Stomach (tissue), 19 donors: ENCODE measurements at places on chromosomes 2 and 18. TPM values are rescaled to one million over a fixed set of nuclear protein-coding genes. Genes with fewer than 3 reads are reported as not detected.

The CRIM1 gene
- 46.5 TPM for total RNA-seq

The RNU2-63P gene
- not detected for total RNA-seq

The SCTR gene
- total RNA-seq, result 0.18 TPM

The SPC25 gene
- not detected for total RNA-seq

The LCT gene
- total RNA-seq, result not detected

The SMYD1 gene
- total RNA-seq, result 13.4 TPM

The TMEM150A gene
- total RNA-seq, result 62.4 TPM

The SPIRE1 gene
- total RNA-seq, result 24.4 TPM

The IL36G gene
- total RNA-seq, result not detected

The AGXT gene
- total RNA-seq, result not detected

The SLC66A3 gene
- total RNA-seq, result 22.9 TPM

The TET3 gene
- 22.3 TPM for total RNA-seq

The C1QL2 gene
- total RNA-seq, result not detected

The PSMA8 gene
- total RNA-seq, result not detected

The GALNT13 gene
- total RNA-seq, result not detected

The DAW1 gene
- not detected for total RNA-seq

The SCN9A gene
- 3.9 TPM for total RNA-seq

The PLCD4 gene
- total RNA-seq, result 33.6 TPM

The OTX1 gene
- not detected for total RNA-seq

The SRD5A2 gene
- total RNA-seq, result not detected

The DSG1 gene
- total RNA-seq, result not detected

The ZNF804A gene
- 0.14 TPM for total RNA-seq

The REG3G gene
- total RNA-seq, result not detected

The USP40 gene
- 34.5 TPM for total RNA-seq

The GNAL gene
- 0.72 TPM for total RNA-seq

The FER1L5 gene
- not detected for total RNA-seq

The ARHGEF4 gene
- total RNA-seq, result 11.2 TPM

The MAPK4 gene
- total RNA-seq, result 3.1 TPM

The CENPA gene
- total RNA-seq, result not detected

The TGFA gene
- total RNA-seq, result 16.0 TPM

The DSC3 gene
- not detected for total RNA-seq

The COL5A2 gene
- total RNA-seq, result 51.9 TPM

The TMEM182 gene
- 1.0 TPM for total RNA-seq

The SERPINB3 gene
- total RNA-seq, result 1.8 TPM

The GREB1L gene
- 0.43 TPM for total RNA-seq

The KIAA2012 gene
- not detected for total RNA-seq

The KRTCAP3 gene
- total RNA-seq, result 140 TPM

The RIT2 gene
- total RNA-seq, result not detected

The TACR1 gene
- total RNA-seq, result not detected

The KLHL30 gene
- total RNA-seq, result 0.29 TPM

The PIEZO2 gene
- 0.89 TPM for total RNA-seq

The DYNC2LI1 gene
- 43.1 TPM for total RNA-seq

The TLX2 gene
- not detected for total RNA-seq

The LOXHD1 gene
- not detected for total RNA-seq

The TANC1 gene
- 59.7 TPM for total RNA-seq

The PASK gene
- total RNA-seq, result 56.7 TPM

The VAMP8 gene
- not detected for total RNA-seq

The INSIG2 gene
- total RNA-seq, result 6.7 TPM

The IL1B gene
- 7.0 TPM for total RNA-seq

The CRYBA2 gene
- total RNA-seq, result not detected

The DNAH7 gene
- total RNA-seq, result 48.1 TPM

The SOX11 gene
- total RNA-seq, result not detected

The RTP5 gene
- total RNA-seq, result not detected

The ALLC gene
- total RNA-seq, result not detected

The DTNA gene
- total RNA-seq, result 41.9 TPM
